Esophagus muscularis mucosa (tissue), 4 donors: ENCODE measurements at places on chromosomes 2 and 18. TPM values are rescaled to one million over a fixed set of nuclear protein-coding genes. Genes with fewer than 3 reads are reported as not detected.
A peak's percentile ranks its signal among the peaks of the same experiment; 100 is the strongest.

The SLC23A3 gene
- total RNA-seq = 0.58 TPM

DNA sequence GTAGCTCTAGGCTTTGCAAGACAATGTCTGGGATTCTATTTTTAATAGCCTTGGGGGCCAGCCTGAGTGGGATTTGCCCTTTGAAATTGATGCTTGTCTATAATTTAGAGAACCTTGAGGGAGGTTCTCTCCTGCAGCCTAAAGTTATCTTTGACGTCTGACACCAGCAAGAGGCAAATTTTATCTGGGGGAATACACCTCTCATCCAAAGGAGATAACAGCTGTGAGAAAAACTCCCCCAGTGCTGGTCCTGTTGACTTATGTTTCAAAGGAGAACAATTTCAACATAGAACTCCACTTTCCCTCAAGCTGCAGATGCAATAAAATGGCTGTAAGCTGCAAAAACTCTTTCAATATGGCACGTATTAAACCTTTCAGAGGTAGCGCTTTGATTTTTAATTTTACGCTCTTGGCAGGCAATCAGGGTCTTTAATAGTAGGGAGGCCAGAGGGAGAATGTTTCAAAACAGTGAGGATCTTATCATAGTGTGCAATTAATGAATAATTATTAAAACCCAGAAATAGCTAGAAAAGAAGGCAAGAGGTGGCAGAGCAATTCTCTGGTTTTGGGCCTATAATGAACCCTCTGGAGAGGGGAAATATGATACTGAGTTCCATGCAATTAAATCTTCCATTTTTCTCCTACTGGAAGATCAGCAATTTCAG lies 62.4 kb downstream of the LYPD1 start:
- DNase-seq = no peak

- DNase-seq = peak; percentile 42
Measured at GRCh38 chr2:5693287-5694201, 1.4 kb downstream of the SOX11 start.

The GPR39 gene
- total RNA-seq = 1.3 TPM

DNA sequence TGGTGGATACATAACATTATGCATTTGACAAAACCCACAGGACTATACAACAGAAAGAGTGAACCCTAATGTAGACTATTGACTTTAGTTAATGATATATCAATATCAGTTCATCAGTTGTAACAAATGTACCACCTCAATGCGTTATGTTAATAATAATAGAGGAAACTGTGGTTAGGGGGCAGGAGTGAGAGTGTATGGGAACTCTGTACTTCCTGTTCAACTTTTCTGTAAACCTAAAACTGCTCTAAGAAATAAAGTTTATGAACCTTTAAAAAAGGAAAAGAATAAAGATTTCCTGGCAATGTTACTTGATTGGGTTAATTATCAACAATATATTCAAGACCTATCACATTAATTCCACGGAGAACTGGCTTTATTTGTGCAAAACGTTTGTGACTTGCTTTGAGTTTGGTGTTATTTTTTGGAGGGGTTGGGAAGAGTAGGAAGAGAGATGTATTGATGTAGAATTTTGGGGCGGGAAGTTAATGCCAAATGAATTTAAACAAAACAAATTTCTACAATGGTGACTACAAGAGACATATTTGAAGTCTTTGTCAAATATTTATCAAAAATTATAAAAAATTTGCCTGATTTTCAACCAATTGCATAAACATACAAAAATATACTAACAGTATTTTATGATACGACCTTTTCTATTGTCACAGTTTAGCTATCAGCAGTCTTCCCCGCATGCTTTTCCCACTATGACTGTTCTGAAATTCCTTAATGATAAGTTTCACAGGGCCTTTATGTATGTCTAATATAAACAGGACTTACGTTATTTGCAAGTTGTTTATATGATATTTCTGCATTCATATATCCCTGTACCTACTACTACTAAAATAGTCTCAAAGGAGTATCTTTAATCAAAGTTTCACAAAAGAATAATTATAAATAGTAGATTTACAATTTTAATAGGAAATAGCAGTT lies 2.1 kb upstream of the RTN4 start:
- DNase-seq = no peak

GRCh38 chr18:51134721-51135120 lies 62.8 kb downstream of the MEX3C start:
- peak; percentile 17 for DNase-seq

- DNase-seq = peak; percentile 96
Measured at GRCh38 chr18:9474108-9474982, 968 bp upstream of the RALBP1 start.

The CREB1 gene
- 39.3 TPM for total RNA-seq

The DHRS9 gene
- total RNA-seq = 0.83 TPM

- DNase-seq = no peak
Measured at GRCh38 chr2:49225126-49225525, 70.8 kb upstream of the FSHR start.

The ECEL1 gene
- 1.6 TPM for total RNA-seq

DNA sequence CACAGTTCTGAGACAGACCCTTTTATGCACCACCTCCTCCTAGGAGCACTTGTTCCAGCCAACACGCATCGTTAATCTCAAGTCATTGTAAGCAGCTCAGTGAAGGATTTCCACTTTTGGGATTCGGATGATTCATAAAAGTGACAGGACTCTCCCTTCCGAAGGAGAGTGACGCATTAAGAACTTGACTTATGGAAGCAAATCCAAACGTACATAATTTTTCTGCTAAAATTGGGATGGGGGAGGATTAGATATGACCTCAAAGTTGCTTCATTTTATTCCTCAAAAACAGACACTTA lies 165.7 kb downstream of the TWIST2 start:
- DNase-seq = no peak

DNA sequence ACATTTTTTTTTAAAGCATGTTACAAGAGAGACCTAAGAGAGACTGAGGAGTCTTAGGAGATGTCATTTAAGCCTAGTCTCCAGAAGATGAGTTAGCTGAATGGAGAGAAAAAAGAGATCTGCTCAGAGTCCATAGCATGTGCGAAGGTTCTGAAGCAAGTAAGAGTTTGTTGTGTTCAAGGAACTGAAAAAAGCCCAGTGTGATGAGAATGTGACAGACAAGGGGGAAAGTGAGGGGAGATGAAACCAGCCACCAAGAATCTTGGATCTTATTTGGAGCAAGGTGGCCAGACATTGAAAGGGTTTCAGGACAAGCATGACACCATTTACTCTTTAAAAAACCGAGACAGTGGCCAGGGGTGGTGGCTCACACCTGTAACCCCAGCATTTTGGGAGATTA lies 5.2 kb upstream of the MOB1A start:
- DNase-seq = no peak

- DNase-seq = no peak
Measured at GRCh38 chr2:215602997-215603396, 167.1 kb upstream of the FN1 start.

GRCh38 chr2:101082998-101083397 lies 68.2 kb downstream of the TBC1D8 start:
- no peak for DNase-seq

DNA sequence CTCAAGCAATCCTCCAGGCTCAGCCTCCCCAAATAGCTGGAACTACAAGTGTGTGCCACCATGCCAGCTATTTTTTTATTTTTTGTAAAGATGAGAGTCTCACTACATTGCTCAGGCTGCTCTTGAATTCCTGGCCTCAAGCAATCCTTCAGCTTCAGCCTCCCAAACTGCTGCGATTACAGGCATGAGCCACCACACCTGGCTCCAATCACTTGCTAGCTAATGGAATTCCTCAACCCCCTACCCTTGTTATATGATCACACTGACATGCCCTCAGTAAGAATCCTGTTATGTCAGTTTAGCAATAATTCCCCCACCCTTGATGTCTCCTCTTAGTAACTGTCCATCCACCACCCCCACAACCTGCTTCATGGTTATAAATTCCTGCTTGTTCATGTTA lies 12.3 kb downstream of the CHN1 start:
- no peak for DNase-seq

The TBC1D8 gene
- 23.4 TPM for total RNA-seq

DNA sequence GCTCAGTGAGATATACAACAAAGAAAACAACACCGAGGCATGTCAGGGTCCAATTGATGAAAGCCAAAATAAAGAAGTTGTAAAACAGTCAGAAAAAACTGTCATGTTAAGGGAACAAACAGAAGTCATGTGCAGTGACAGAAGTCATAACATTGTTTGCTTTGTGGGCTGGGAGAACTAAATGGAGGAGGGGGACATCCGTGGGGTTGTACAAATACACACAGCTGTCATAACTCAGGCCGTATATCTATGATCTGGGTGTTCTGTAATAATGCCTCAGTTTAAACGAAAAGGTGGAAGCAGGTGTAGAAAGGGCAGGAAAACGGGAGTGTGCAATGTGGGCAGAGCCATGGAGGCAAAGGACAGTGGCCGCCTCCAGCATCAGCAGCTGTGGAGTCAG lies 27.3 kb downstream of the TIMM21 start:
- no peak for DNase-seq

DNA sequence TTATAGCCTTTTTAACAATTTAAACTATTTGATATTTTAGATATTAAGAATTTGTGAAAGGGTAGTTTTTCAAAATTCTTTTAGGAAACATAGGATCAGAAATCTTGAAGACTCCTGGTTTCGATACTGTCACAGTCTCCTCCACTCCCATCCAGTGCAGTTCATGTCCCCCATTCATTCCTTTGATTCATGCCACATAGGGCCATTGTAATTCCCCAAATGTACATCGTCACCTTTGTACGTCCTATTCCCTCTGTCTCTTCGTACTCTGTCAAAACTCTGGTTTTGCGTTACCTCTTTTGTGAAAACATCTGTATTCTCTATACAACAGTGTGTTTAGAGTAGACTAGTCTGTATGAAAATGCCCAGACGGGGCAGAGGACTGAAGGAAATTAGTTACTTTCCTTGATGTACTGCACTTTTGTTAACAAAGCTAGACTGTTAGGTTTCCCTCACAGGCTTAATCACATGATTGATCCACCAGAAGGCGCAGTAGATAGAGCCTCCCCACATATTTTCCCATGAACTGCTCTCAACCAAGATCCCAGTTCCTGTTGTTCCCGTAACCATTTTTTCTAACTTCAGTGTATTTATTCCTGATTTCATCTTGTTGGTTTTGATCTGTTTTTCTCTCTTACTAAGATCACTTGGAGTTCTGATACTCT lies 2.5 kb downstream of the MRPL35 start:
- no peak for DNase-seq

The SLC16A14 gene
- total RNA-seq = 2.0 TPM

- DNase-seq = no peak
Measured at GRCh38 chr2:98084869-98085238, 2.1 kb upstream of the VWA3B start.

The RBKS gene
- total RNA-seq = 5.8 TPM

DNA sequence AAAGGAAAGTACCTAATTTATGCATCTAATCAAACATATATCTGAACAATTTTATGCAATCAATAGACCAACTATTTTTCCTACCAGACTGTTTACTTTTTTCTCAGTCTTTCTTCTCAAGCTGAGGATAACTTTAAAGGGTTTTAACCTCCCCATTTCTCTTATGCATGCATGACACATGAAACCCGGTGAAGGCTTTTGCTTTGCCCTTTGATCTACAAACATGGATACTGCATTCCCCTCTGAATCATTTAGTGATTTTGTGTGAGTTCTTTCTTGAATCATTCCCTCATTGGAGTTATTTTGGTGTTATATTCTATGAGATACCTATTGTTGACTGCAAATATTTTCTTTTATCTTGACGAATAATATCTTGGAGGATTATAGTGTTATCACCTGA lies 931.9 kb upstream of the CNTNAP5 start:
- no peak for DNase-seq

The SKOR2 gene
- not detected for total RNA-seq

DNA sequence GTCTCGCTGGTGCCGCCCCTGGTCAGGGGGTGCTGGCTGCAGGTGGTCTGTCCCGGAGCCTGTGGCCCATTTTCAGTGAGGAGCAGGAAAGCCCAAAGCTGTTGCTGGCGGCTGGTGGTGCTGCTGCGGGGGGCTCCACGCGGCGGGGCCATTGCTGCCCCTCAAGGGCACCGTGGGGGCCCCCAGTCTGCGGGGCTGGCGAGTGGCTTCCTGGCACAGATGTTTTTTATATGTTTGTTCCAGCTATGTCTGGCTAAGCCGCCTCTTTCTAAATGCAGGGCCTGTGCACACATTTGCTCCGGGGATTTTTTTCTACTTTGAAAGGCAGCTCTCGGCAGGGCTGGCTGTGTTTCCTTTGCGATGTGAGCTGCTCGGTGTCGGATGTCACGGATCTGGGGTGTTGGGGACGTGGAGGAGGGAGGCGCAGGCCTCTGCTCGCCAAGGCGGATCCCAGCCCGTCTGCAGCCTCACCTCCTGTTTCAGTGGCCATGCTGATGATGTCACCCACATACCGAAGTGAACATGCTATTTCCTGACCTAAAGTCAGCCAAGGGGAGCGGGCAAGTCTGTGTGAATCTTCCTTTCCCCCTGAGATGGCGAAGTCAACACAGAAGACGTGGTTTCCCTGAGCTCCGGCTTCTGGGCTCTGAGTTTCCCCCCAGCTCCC lies 112.0 kb upstream of the CTDP1 start:
- DNase-seq = no peak

- DNase-seq = no peak
Measured at GRCh38 chr2:76640905-76641304, 881.3 kb downstream of the LRRTM4 start.

The GKN2 gene
- total RNA-seq = not detected

The FRZB gene
- total RNA-seq = 46.9 TPM
